ENCODE measurements at places on chromosomes 2 and 18.
A peak's percentile ranks its signal among the peaks of the same experiment; 100 is the strongest.

DNA sequence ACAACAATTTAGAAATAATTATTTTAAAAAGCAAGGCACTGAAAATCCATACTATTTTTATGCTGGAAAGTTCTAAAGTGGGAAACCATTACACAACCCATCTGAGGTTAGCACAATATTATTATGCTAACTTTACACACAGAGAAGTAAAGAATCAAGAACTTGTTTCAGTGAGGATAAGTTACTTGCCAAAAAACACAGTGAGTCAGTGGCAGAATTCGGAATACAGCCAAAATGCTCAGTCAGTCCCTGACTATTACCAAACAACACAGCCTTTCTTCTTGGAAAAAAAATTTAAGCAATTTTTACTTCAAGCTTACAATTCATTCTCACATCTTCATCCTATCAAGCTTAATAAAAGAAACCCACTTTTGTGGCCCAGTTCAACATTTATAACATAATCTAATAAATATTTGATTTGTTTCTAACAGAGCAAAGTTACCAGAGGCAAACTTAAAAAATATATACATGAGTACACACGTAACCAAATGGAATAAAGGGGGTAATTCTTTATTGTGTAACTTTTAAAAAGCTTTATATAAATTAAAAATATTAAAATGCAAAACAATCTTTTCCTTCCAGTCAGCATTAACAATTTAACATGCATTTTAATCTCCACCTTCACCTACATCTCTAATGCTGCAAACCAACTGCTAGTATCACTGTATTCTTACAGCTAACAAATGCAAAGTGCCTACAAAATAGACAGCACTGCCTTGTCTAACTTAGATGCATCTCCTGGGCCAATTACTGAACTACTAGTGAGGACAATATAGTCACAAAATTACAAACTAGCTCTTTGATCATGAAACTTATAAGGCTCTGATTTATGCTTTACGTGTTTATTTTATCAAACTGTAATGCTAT lies 55.2 kb downstream of the CCDC88A start:
- peak; percentile 91 for DNase-seq

GRCh38 chr2:144481109-144481508 lies 38.8 kb downstream of the ZEB2 start:
- DNase-seq = no peak

- DNase-seq = no peak
Observed at GRCh38 chr2:43169099-43169945, 57.1 kb downstream of the ZFP36L2 start.

DNA sequence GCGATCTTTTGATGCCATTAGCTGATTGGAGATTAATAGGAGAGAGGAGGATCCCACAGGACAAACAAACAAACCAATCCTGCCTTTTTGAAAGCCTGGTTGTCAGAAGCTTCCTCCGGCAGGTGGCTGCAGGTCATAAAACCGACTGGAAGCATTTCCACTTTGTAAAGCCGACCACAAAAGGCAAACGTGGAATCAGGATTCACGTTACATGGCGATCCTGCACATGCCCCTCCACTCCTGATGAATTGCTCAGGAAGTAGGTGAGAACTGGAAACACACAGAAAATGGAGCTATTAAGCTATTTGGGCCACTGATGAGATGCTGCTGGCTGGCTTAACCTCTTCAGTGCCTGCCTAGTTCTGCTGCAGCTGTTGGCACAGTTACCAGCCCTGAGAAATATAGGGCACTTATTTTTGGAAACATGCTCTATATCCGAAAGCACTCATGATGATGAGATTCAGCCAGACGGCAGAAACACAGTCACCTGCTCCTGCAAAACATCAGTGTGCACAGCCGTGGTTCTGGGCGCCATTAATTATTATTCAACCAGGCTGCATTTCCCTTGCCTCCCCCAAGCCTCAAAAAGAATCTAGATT lies 110.3 kb upstream of the ST6GAL2 start:
- no peak for DNase-seq

- no peak for DNase-seq
Observed at GRCh38 chr18:74140582-74140981, 7.1 kb downstream of the FBXO15 start.

- DNase-seq = peak; percentile 72
Observed at GRCh38 chr2:199404841-199405240, 52.9 kb downstream of the SATB2 start.

DNA sequence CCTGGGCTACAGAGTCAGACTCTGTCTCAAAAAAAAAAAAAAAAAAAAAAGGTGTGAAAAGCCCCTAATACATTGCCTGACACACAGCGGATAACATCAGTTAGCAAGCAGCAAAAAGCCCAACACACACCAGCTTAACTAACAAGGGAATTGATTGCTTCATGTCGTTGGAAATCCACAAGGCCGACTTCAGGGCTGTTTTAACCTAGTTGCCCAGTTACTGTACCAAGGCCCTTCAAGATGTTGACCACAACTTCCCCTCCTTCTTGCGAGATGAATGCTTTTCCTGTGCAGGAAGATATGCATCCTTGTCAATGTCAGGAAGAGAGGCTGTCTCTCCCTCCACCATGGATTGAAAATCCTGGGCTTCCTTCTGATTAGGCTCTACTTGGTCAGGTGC lies 202.9 kb downstream of the MIB1 start:
- no peak for DNase-seq

GRCh38 chr2:165897726-165898125 lies 55.9 kb downstream of the TTC21B start:
- DNase-seq = no peak

DNA sequence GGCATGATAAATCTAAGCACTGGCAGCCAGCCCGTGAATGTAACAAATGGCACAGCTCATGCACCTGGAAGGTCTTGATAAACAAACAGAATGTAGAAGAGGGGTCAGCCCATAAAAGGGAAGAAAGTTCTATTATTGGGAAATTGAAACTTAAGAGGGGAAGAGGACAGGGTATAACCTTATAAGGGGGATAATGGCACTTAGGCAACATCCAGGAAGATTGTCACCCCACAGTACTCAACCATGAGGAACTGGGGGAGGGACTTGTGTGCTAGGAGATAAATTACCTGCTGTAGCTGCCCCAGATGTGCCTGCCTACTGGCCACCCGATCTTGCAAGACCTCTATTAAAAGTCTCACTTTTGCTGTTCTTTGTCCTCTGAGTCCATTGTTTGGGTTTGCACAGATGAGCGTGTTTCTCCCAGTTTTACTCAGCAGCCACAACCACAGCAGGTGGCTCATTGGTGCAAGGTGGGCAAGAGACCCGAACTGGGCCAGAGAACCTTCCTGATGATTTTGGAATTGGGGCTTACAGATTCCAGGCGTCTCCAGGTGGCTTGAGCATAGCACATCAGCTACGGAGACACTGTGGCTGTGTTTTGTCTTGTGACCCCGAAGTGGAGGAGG lies 79.0 kb upstream of the TAF1B start:
- no peak for DNase-seq

DNA sequence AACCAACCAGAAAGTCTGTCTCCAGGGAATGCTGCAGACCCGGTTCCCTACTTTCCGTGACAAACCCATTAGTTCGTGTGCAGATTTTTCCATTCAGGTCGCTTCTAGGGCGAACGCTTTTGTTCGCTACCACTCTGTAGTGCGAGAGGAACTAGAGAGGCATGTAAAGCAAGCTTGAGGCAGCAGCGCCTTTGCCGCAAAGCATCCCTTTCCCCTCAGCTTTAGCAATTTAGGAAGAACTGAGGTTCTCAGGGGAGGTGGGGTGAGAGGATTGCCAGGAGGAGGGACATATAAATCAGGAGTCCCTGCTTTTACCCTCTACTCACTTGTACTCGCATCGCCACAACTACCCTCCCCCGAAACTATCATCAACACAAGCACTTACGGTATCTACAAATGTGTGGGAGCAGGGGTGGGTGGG lies 748 bp upstream of the ZNF804A start:
- peak; percentile 77 for DNase-seq

DNA sequence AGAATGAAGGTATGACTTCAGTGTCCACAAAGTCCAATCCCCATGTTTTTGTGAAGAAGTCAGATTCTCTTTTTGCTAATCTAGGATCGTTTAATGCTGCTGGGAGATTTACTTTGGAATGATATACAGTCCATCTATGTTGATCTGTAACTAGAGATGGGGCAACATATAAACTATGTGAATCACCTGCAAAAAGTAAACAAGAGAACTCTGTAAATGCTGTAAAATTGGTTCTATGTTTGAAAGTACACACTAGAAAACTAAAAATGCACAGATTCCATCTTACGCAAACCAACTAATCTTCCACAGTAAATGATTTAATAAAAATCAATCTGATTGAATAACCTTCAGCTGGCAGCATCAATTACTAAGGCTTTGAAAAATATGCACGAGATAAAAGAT lies 37.5 kb downstream of the VPS54 start:
- no peak for DNase-seq

DNA sequence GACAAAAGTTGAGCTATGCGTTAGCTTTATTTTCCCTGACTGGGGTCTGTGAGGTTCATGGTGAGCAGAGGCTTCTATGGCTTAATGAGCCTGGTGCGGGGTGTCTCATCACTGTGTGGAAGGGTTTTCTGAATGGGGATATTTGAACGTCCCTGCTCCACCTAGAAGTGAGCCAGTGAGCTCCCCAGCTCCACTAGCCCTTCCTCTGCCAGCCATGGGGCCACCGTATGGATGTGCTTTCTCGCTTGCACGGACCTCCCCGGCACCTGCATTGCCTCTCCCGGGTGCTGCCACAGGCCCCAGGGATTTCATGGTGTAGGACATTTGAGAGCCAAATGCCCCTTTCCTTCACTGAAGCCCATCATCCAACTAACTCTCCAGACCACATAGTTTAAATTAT lies 37.8 kb downstream of the CYP26B1 start:
- no peak for DNase-seq

DNA sequence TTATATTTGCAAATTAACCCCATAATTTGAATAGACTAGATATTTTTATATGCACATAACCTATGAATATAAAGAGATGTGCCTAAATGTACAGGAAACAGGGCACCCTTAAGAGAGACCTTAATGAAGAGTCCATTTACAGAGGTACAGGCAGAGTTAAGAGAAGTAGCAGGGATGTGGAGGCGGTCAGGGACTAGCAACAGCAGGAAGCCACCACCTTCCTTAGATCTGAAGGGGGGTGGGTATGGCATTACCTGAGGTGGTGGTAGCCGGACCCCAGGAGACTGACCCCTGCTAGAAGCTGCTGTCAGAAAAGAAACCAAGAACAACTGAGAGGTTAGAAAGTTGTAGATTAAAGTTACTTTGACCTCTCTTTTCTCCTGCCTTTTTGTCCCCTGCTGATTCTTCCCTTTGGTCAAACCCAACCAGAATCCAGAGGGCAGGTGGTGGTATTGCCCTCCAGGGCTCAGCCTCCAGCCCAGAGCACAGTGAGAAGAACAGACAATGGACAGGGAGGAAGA lies 24.9 kb upstream of the ATG16L1 start:
- no peak for DNase-seq

GRCh38 chr2:200861617-200862155 lies 2.8 kb downstream of the CLK1 start:
- DNase-seq = no peak

- peak; percentile 6 for DNase-seq
Observed at GRCh38 chr2:147623328-147623727, 221.5 kb upstream of the ACVR2A start.

- peak; percentile 71 for DNase-seq
Observed at GRCh38 chr2:40244675-40245074, 207.2 kb downstream of the SLC8A1 start.

GRCh38 chr2:20215183-20216040 lies 9.5 kb downstream of the SDC1 start:
- no peak for DNase-seq

DNA sequence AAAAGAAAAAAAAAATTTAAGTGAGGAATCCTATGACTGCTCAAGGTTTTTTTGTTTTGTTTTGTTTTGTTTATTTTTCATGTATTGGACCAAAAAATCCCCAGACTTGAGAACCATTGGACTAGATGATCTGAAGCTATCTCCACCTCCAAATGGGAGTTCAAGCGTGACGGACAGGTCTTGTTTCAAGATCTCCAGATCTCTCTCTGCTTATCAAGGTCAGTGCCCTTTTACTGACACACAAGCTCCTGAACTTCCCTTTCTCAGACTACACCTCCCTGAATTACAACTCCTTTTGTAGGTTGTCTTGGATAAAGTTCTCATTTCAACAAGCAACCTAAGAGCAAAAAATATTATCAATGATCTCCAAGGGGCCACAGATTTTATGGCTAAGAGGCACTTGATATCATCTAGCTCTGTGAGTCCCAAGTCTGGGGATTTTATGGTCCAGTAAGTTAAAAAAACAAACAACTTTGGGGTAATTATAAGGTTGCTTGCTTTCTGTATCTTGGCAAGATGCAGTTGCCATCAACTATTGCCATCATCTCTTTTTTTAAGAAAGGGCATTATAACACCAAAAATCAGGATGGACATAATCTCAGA lies 396.0 kb upstream of the ATP5MC3 start:
- DNase-seq = no peak

- DNase-seq = no peak
Observed at GRCh38 chr2:158041400-158041799, 60.3 kb upstream of the UPP2 start.

- DNase-seq = no peak
Observed at GRCh38 chr2:240325016-240326007, 110.2 kb upstream of the GPC1 start.

DNA sequence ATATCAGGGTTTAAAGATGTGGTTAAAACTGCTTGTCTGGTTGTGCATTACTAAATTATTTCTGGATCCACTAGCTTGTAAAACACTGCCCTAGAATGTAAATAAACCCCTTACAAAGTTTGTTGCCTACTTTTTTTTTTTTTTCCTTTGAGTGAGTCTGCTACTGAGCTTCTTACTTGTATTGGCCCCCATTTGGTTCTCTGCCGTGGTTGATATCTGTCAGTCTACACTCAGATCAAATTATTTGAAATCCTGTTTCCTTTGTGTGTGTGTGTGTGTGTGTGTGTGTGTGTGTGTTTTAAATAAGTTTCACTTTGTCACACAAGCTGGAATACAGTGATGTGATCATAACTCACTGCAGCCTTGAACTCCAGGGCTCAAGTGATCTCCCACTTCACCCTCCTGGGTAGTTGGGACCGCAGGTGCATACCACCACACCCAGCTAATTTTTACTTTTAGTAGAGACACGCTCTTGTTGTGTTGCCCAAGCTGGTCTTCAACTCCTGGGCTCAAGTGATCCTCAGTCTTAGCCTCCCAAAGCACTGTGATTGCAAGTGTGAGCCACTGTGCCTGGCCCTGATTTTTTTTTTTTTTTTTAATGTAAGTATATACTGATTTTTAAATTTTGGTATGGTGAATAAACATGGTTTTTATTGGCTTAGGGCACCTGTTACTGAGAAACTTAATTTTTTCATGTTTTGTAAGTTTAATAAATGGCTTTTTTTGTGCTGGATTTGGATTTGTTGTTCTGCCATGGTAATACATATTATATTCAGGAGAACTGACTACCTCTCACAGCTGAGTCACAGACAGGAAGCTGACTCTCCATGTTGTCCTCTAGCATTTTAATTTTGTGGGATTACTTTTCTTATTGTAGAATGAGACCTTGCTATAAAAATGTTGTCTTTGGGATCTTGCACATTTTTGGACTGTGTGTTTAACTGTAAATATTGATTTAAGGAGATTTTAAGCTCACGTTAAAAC lies 48.5 kb downstream of the MAP4K4 start:
- peak; percentile 75 for DNase-seq
